Prostate gland (tissue), 2 donors: ENCODE measurements at places on chromosomes 7 and 10. TPM values are rescaled to one million over a fixed set of nuclear protein-coding genes. Genes with fewer than 3 reads are reported as not detected.

MRLN gene
- total RNA-seq: not detected

DNA sequence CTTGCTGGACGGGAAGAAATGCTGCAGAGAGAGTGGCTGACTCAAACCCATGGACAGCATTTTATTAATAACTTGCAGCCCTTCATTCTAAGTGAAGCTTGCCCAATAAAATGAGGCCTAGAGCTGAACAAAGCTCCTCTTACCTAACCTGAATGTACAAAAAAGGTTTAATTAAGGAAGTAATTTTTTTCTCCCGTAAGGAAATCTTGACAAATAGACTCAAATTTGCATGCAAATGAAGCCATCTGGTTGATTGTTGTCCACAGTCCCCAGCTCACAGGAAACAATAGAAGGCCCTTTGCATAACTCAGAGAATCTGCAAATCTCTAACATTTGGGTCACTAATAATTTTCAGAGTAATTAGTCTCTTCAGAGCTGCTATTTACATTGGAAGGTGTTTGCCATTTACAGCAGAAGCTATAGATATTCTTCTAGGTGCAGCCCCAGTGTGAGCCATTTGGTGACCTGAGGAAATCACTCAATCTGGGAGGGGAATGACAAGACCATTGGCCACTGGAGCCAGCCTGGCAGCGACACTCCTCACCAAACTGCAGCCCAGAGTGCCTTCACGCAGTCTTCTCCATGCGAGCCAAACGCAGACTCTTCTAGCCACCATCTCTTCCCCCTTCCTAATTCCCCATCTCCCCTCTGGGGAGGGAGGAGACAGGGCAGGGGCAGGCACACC, 483.0 kb upstream of the C7orf33 start:
- H3K27ac ChIP-seq: no peak overlapping the region
- no peak overlapping the region for H3K4me3 ChIP-seq
- DNase-seq: no peak
- no peaks in the 10 kb centered on the region for H3K27me3 ChIP-seq
- no peaks in the 10 kb centered on the region for H3K4me1 ChIP-seq
- no peaks in the 10 kb centered on the region for H3K36me3 ChIP-seq

DNA sequence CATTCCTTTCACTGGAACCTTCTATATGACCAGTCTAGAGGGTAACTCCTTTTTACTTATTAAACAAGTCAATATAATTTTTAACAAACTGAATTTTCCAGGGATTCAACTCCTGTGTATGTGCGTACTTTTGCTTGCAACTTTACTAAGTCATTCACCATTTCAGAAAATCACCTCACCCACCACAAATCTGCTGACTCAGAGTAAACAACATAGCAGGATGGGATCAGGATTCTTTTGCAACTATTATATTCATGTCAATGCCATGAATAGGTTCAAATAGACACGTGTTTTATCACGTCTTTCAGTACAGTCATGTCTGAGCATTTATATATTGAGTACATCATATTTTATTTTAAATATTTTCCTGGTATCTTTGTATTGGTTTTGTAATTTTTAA, 14.5 kb downstream of the CTTNBP2 start:
- no peak overlapping the region for H3K27ac ChIP-seq
- H3K27me3 ChIP-seq: no peaks in the 10 kb centered on the region
- no peaks in the 10 kb centered on the region for H3K36me3 ChIP-seq
- H3K4me1 ChIP-seq: no peaks in the 10 kb centered on the region
- DNase-seq: no peak

ITIH5 gene
- total RNA-seq: 13.5 TPM

UNCX gene
- total RNA-seq: not detected

GRCh38 chr7:44650242-44650641, 43.8 kb downstream of the OGDH start:
- H3K4me3 ChIP-seq: no peak overlapping the region
- H3K4me1 ChIP-seq: no peaks in the 10 kb centered on the region
- DNase-seq: no peak
- no peaks in the 10 kb centered on the region for H3K27me3 ChIP-seq
- H3K36me3 ChIP-seq: no peaks in the 10 kb centered on the region
